ENCODE measurements at places on chromosomes 5 and 9.

DNA sequence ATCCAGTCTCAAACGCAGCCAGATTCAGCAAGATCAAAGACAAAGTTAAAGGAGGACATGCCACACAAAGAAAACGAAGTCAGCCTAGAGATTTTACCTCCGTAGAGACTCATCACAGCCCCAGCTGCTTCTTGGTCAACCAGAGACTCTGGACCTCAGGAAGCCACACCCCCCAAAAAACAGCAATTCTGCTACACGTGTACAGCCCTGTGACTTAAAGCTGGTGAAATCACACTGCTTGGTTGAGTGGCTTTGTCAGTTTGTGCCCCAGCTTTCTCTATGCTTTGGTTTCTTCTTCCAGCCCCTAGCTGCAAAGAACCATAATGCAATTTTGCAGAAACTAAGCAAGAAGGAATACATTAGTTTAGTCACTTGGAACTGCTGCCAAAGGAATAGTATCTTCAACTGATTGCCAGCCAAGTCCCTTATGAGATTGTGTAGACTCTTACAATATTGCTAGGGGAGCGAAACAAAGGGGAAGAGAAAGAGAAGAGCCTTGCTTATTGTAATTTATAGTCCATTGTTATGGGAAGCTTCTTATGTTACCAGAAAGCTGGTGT lies 158.8 kb upstream of the ZNF462 start:
- no peak for DNase-seq

GRCh38 chr5:12125895-12126294 lies 221.6 kb upstream of the CTNND2 start:
- DNase-seq, result no peak

DNA sequence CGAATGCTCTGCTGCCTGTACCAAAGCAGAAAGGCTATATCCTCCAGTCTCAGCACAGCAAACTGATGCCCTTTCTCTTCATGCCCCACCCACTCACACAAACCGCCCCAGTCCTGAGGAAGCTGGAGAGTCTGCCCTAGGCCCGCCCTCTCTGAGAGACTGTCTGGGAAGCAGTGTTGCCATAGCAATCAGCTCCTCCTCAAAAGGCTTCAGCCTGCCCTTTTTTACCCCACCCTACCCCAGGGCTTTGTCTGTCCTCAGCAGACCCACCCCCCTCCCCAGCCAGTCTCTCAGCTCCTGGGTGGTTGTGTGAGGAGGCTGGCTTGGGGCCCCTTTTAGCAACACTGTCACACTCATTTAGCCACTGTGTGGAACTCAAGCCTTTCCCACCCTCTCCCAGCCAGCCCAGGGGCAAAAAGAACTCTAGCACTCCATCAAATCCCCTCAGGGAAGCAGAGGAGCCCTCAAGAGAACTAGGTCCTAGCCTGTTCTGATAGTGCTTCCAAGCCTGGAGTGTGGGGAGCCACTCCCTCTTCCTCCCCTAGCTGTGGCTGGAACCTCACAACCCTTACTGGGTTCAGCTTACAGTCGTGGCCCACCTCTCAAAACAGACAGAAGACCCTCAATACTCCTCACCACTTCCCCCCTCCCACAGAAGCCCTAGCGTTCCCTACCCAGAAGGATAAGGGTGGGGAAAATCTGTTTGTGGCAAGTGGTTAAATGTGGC lies 1.4 kb downstream of the ATOSB start:
- peak; percentile 71 for DNase-seq

DNA sequence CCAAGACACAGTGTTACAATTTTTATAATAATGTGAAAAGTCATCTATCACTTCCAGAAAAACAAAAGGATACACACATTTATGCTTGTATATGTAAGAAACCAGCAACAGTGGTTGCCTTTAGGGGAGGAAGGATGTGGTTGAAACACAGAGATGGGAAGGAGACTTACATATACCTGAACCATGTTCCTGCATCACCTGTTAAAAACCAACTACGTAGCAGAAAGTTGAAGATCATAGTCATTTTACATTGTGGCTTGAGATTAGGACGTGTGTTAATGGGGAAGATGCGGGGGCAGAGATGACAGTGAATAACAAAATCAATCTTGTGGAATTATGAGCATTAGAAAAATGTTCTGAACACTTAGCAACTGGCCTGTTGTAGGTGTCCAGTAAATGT lies 307.3 kb downstream of the MLLT3 start:
- no peak for DNase-seq

DNA sequence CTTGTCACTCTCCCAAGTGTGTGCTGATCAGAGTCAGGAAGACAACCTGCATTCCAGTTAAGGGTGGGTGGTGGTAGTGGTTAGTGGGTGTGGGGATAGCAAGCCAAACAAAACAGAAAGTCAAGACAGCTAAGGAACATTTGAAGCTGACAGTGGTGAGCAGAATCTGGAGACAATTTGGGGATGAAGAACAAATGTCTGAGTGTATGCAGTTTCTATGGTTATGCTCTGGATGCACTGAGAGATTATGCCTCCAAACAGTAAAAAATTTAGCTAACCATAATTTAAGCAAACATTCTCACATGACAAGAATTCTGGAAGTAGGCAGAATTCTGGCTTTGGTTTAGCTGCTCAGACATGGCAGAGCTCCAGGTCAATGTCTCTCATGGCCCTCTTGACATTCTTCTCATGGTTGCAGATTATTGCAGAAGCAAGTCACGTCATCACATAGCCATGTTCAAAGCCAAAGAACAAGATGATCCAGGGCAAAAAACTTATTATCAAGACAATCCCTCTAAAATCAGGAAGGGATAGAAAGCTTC lies 148.7 kb downstream of the LURAP1L start:
- DNase-seq, result no peak

DNA sequence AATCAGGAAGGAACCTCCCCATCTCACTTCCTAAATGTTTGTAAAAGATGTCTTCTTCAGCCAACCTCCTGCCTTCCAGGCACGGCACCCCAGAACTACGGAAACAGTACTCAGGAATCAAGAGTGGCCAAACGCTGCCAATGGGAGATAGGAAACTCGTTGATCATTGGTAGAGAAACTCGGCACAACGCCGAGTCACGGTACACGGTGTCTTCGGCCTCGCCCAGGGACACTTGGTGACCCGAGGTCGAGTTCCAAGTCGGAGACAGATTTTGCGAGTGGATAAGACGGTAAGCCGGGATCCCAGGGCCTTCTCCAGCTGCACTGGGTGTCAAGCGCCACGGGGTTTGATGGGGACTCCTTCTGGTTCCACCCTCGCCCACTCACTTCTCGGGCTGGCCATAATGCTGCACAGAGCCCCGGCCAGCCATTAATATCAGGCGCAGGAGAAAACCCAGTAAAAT lies 343 bp downstream of the KIAA0825 start:
- DNase-seq, result peak; percentile 38

DNA sequence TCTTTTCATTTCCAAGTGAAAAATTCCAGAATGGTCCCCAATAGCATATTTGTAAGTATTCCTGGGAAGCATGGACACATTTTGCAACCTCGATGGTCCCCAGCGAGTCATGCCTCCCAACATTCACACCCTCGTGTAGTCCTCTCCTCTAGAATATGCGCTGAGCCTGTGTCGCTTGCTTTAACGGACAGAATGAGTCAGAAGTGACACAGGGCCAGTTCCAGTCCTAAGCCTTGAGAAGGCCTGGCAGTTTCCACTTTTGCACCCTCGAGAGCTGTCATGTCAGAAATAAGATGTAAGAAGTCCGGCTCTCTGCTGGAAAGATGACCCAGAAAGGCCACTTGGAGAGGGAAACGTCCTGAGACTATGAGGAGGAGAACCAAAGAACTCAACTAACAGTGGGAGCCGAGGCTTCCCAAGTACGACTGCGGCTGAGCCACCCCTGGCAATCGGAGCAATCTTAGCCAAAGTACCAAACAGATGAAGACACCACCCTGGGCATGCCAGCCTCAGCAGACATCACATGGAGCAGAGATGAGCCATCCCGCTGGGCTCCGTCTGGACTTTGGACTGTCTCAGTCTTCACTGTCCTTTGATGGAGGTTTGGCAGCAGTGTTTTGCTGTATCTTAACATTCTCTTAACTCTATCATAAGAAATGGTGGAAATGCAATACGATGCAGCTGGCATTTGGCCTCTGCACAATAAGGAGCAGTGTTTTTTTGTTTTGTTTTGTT lies 42.6 kb upstream of the GFPT2 start:
- no peak for DNase-seq

- no peak for DNase-seq
Measured at GRCh38 chr5:147963948-147964693, 57.8 kb upstream of the C5orf46 start.

GRCh38 chr5:175809531-175810121 lies 61.8 kb upstream of the CPLX2 start:
- DNase-seq, result no peak

DNA sequence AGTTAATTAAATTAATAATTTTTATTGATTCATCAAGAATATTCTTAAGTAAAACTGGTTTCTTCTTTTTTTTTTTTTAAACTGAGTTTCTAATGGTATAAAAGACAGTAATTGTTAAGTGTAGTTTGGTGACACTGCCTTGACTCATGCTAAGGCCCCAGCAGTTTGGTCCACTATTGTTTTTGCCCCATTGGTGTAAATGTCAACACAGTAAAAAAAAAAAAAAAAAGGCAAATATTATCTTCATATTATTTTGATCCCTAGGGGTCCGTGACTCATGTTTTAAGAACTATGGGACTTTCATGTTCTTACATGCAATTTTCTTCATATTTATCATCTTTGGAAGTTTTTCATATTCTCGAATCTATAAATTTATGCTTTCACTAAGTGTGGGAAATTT lies 29.2 kb upstream of the JAK2 start:
- DNase-seq, result no peak

DNA sequence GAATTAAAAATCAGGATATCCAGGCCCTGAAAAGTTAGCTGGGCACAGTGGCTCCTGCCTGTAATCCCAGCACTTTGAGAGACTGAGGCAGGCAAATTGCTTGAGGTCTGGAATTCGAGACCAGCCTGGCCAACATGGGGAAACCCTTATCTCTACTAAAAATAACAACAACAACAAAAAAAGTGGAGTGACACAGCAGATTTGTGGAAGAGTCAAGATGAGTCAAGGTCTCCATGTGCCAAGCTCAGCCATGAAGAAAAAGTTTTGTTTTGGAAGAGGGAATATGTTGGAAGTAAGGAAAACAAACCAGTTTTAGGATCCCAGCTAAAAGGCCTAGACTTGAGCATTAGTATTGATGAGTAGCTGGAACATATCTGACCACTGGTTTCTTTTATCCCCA lies 14.7 kb downstream of the LRRC70 start:
- no peak for DNase-seq

DNA sequence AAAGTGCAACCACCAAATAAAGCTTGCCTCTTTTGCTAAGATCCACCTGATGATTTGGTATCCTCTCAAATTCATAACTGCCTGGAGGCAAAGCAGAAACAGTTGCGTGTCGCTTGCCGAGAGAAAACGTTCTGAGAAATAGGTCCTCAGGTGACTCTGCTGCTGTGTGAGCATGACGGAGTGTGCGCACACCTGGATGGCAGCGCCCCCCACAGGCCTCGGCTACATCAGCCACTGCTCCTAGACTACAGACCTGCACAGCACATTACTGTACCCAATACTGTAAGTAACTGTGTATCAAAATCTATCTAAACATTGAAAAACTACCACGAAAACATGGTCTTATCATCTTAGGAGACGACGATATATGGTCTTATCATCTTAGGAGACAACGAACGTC lies 87.4 kb downstream of the CAMSAP1 start:
- no peak for DNase-seq

DNA sequence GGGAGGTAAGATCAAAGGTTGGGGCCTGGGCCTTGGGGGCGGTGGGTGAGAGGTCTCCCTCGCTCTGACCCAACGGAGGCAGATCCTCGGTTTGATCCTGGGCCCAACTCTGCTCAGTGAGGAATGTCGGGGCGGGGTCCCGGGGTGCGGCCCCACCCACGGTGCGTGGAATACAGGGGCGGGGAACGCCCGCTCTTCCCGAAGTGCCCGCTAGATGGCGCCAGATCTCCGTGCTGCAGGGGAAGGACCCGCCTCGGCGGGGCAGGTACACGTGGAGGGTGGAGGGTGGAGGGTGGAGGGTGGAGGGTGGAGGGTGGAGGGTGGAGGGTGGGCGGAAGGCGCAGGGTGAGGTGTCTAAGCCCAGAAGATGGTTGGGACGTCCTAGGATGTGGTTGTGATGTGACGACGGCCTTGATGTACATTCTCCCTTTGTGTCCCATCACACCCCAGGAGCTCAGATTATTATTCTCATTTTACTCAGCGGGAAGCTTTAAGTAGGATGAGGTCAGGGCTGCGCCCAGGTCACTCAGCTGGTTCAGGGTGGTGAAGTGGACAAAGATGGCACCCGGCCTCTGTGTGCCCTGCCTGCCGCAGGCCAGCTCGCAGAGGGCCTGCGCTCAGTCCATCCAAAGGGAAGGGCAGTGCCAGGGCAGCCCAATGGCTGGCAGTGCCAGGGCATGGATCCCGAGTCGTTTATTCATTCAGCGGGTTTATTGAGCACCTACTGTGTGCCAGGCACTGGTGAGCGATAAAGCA lies 9.4 kb upstream of the RPS14 start:
- DNase-seq, result peak; percentile 93

DNA sequence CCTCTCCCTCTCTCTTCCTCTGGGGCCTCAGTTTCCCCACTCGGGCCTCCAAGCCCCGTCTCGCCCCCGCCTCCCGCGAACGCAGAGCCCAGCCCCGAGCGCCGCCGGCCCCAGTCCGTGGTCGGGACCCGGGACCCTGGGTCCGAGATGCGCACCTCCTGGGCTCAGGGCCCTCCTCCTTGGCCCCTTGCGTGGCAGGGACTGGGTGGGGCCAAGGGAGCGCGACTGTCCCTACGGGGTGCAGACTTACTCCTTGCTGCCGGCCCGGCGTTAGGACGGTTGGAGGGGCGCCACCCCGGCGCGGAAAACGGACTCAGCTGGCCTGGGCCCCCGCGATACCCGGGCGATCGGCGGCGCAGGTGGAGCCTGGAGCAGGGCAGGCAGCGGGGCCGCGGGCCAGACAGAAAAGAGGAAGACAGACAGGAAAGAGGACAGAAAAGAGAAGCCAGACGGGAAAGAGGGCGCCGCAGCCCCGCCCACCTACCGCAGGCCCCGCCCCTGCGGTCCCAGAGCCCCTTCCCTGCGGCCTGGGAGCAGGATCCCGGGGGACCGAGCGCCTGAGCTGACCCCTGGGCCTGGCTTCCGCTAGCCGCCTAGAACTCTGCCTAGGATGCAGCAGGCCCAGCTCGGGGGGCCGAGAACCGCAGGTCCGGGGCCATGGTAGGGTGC lies at the start of gene GBGT1:
TSS of gene GBGT1 (minus strand) at position 411 of the 669 bp plus-strand sequence. CDS start 1,502 bp downstream, outside the sequence.
- DNase-seq, result peak; percentile 41

GRCh38 chr9:92638621-92639101 lies 31.3 kb downstream of the IPPK start:
- DNase-seq, result no peak
